Stimulated activated CD8-positive, alpha-beta memory T cell treated with anti-CD3 and anti-CD28 coated beads, Interleukin-12 subunit alpha, Interleukin-12 subunit beta, amount 100 ng/mL, for 1 hour (primary cell): ENCODE measurements at places on chromosomes 5 and 9.
A peak's percentile ranks its signal among the peaks of the same experiment; 100 is the strongest.

GRCh38 chr5:153276151-153276550 lies 214.3 kb upstream of the GRIA1 start:
- no peak for DNase-seq

- DNase-seq = no peak
Observed at GRCh38 chr9:86892576-86892975, 54.7 kb downstream of the GAS1 start.

- no peak for DNase-seq
Observed at GRCh38 chr9:105608721-105609598, 51.0 kb downstream of the FKTN start.

- no peak for DNase-seq
Observed at GRCh38 chr5:125038477-125038876, 292.0 kb upstream of the ZNF608 start.

- no peak for DNase-seq
Observed at GRCh38 chr5:57456531-57457135, 26.0 kb downstream of the ACTBL2 start.

GRCh38 chr9:134053941-134054761 lies 13.7 kb downstream of the BRD3 start:
- no peak for DNase-seq

- no peak for DNase-seq
Observed at GRCh38 chr9:9246726-9247125, 1366.1 kb downstream of the PTPRD start.

DNA sequence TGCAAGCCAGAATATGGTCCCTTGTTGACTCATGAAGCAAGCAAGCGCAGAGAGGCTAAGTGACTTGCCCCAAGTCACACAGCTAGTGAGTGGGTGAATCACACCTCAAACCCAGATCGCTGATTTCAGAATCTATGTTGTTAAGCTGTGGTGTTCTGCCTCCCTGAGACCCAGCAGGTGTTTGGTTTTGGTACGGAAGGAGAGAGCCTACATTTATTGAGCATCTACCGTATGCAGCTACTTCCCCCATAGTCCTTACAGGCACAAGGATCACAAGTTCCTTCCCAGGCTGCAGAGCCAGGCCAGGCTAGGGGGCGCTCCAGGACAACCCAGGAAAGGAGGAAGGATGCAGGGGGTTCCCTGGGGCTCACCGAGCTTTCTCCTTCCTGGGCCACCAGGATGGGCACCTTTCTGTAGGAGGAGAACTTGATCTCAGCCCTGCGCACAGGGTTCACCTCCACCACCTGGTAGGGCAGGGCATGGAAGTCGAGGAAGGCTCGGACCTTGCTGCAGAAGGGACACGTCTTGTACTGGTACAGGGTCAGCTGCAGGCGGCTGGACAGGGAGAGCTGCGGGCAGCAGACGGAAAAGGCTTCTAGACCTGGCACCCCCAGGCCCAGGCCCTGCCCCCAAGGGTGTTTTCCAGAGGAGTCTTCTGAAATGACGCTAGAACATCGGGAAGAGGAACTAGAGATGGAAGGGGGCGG lies 2.5 kb downstream of the PTGES2 start:
- DNase-seq = peak; percentile 21

DNA sequence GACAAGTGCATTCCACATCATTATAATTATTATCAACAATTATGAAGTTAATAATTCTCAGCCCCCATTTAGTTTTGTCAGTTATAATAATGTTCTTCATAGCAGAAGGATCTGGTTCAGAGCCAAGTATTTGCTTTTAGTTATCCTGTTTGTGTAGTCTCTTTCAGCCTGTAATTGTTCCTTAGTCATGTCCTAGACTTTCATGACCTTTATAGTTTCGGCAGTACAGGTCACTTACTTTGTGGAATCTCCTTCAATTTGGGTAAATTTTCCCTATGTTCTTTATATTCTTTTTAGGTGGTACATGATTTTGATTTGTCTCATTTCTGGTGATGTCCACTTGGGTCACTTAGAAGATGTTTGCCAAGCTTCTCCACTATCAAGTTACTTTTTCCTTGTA lies 34.3 kb downstream of the UBE2R2 start:
- no peak for DNase-seq

GRCh38 chr9:120676767-120677402 lies 37.4 kb downstream of the MEGF9 start:
- no peak for DNase-seq

GRCh38 chr9:447230-448025 lies 232.8 kb downstream of the DOCK8 start:
- DNase-seq = peak; percentile 45

DNA sequence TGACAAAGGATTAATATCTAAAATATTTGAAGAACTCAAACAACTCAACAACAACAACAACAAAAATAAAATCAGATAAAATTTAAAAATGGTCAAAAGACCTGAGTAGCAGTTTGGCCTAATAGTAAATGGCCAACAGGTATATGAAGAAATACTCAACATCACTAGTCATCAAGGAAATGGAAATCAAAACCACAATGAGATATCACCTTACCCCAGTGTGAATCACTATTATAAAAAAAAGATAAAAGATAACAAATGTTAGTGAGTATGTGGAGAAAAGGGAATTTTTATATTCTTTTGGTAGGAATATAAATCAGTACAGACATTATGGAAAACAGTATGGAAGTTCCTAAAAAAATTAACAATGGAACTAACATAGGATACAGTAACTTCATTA lies 247.9 kb upstream of the TRPC7 start:
- DNase-seq = no peak

- no peak for DNase-seq
Observed at GRCh38 chr9:109974143-109974917, 194.3 kb downstream of the PALM2AKAP2 start.

DNA sequence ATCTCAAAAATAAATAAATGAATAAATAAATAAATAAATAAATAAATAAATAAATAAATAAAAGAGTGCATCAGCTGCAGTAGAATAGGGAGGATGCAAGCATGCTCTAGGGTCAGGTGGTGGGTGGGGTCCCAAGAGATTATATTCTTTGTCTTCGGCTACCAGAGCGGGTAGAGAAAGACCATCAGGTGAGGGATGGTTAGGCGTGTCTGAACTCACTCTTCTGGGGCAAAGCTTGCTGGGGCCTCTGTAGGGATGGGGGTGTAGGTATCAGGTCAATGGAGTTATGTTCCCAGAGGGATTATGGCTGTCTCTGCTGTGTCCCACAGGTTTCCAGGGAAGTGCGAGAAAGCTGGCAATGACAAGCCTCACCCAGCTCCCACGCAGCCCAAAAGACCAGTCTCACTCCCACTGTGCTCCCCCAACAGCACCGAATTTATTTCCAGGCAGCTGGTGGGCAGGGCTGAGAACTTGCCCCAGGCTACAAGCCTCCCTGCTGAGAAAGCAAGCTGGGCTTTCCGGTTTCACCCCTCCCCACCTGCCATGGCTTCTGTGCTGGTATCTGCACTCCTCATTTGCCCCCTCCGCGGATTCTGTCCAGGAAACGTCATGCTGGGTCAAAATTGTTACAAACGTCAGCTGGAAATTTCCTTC lies 180.8 kb downstream of the LURAP1L start:
- DNase-seq = no peak

- DNase-seq = no peak
Observed at GRCh38 chr9:114619191-114619761, 8.2 kb downstream of the TMEM268 start.

GRCh38 chr5:88377705-88378656 lies 109.3 kb upstream of the TMEM161B start:
- DNase-seq = no peak

GRCh38 chr5:171714851-171715250 lies 70.8 kb upstream of the SMIM23 start:
- DNase-seq = no peak

DNA sequence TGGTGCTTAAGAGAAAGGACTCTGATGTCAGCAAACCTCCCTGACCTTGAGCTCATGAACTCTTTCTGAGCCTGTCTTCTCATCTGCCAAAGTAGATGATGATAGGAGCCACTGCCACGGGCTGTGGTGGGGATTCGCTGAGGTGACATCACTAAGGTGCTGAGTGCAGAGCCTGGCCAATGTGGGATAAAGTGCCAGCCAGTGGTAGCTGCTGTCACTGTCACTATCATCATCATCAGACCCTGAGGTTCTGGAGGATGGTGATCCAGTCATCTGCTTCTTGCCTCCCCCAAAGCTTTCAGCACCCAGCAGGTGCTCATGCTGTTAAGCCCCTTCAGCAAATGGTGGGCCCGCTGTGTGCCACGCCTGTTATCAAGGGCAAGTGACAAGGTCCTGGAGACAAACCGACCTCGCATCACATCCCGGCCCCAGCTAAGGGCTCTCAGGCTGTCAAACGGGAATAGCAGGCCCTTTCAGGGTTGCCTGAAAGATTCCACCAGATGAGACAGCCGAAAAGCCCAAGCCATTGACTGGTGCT lies 6.4 kb downstream of the FPGS start:
- no peak for DNase-seq

DNA sequence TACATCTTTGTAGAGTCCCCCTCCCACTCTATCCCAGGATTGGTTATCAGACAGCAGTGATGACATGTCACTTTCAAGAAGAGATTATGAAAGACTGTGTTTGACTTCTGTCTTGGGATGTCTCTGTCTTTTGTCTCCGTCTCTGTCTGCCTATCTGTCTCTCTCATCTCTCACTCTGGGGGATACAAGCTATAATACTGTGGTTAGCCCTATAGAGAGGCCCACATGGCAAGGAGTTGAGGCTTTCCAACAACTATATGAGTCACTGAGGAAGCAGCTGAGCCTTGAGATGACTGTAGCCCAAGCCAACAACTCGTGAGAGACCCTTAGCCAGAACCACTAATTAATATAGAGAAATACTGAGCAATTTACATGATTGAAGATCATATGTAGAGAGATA lies 284.8 kb downstream of the PDE4D start:
- DNase-seq = no peak
